ENCODE measurements at places on chromosomes 7 and 10.
A peak's percentile ranks its signal among the peaks of the same experiment; 100 is the strongest.

DNA sequence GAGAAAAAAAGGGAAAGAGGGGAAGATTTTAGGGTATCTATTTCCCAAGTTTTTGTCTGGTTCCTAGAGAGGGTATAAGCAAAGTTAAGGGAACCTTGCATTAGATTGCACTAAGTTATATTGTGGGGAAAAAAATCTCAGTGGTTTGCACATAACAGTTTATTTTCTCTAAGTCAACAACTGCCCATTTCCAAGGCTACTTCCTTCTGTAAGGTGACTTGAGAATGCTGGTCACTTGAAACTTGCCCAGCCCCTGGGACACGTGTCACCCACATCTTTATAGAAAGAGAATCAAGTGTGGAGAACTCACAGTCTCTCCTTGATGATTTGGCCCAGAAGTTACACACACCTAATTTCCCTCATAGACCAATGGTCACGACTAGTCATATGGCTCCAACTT lies 488.6 kb upstream of the PODXL start:
- no peak for DNase-seq

GRCh38 chr7:73865738-73866445 lies 4.9 kb downstream of the TMEM270 start:
- DNase-seq = no peak

- no peak for DNase-seq
Measured at GRCh38 chr7:122535086-122535485, 163.8 kb downstream of the RNF133 start.

DNA sequence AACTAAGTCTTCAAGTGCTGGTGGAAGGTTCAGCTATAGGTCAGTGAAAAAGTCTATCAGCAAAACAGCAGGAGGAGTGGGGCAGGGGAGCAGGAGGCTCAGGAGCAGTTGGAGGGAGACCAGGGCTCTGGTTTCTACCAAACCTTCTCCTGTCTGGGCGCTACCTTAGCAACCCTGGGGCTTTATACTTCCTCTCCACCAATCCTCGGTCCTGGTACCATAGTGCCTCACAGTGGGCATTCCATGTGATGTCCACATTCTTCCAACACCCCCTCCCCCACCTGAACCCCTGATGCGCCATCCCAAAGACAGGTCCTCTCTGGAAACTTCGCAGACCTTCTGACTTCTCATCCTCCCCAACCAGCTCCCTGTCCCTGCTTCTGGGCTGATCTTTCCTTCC lies 25.3 kb upstream of the ACSM6 start:
- no peak for DNase-seq

DNA sequence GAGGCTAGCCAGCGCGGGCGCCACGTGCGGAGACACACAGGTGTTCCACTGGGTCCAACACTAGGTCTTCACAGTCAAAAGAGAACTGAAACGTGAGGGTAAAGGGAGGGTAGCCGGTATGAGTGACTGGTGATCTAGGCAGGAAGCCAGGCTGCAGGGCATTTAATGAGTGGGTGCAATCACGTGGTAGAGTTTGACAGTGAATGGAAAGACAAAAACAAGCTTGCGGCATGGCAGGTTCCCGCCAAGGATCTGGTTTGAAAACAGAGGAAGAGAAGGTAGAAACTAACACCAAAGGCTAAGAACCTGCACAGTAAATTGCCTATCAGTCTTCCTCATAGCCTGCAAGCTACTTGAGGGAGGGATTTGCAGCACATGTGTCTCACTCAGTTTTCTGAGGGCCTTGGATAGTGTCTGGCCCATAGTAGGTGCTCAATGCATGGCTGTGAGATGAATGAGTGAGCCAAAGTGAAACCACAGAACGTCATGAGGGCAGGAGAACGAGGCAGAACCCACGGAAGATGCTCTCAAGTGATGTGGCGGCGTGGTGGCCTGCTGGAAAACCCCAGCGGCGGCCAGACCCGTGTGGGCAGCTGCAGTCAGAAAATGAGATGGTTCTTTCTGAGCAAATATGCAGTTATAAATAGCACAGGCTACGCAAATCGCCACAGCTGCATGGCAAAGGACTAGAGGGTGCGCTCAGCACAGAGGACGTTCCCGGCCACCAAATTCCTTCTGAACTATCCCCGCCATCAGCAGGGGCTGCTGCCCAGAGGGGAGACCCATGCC lies 183.6 kb upstream of the NFE2L3 start:
- DNase-seq = no peak

GRCh38 chr7:54419209-54419608 lies 123.0 kb upstream of the VSTM2A start:
- DNase-seq = no peak

DNA sequence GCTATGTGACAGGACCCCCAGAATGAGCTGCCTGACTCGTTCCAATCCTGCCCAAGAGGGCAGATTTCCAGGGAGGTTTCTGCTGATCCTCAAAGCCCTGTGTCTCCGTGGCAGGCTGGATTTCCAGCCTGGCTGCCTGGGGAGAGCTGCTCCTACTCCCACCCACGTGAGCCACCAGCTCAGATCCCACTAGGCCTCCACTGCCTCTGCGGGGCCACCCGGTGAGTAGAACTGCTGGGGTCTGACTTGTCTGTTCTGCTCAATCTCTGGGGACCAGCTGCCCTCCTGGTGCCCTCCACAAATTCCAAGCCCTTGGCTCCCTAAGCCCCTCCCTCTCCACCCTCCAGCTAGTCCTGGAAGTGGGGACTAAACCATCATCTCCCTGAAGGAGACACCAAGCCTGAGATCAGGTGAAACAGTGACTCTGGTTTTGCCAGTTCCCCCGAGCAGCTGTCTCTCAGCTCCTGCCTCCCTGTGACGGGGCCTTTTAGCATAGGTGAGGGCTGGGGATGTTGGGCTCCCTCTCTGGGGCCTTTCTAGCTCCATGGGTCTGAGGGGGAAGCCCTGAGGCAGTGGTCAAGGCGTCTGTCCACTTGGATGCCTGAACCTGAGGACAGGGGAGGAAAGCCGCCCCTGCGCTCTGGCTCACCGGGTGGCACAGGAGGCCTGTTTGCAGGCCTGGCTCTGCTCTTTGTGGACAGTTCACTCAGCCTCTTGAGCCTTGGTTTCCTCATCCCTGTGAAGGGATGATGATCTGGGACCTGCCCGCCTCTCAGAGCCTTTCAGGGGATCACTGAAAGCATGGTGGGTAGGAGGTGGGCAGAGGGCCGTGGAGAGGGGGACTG lies 5.6 kb downstream of the FAM241B start:
- DNase-seq = no peak

GRCh38 chr10:125373546-125373945 lies 213.2 kb upstream of the CTBP2 start:
- no peak for DNase-seq

GRCh38 chr7:68936471-68937035 lies 661.7 kb upstream of the AUTS2 start:
- DNase-seq = no peak

DNA sequence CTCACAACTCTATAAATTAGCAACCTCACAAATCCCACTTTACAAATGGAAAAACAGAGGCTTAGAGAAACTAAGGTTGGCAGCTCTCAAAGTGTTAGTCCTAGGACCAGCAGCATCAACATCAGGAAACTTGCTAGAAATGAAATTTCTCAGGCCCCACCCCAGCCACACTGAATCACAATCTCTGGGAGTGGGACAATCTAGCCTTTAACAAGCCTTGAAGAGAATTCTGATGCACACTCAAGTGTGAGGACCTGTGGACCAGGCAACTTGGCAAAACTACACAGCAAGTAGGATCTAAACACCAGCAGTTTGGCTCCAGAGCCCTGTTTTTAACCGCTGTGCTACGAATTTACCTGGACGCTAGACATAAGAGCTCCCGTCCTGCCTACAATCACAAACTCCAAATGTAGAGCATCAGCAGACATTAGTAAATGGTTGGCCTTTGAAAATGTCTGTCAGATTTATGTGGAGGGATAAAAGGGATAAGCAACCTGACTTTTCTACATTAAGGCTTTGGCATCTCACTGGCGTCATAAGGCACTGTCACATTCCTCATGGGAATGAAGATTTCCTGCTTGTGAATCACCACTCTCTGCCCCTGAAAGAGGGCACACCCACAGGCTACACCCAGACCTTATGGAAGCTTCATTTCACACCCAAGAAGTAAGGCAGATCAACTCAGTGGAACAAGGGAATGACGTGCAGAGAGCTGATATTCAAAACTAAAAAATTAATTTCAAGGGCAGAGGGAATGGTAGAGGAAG lies 34.5 kb downstream of the PPP1R3C start:
- peak; percentile 60 for DNase-seq

DNA sequence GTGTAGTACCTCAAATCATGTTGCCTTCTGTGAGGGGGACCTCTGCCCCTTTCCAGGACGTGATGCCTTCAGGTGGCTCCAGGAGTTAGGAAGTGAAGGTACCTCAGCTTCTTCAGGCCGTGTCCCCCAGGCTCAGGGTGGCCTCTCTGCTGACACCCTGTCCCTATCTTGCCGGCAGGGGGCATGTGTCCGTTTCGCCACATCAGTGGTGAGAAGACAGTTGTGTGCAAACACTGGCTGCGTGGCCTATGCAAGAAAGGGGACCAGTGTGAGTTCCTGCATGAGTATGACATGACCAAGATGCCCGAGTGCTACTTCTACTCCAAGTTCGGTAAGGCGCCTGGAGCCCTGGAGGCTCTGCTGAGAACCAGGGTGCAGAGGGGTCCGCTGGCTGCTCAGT lies 9.2 kb downstream of the CPSF4 start:
- no peak for DNase-seq

- no peak for DNase-seq
Measured at GRCh38 chr7:500521-501420, 18.9 kb downstream of the PDGFA start.

DNA sequence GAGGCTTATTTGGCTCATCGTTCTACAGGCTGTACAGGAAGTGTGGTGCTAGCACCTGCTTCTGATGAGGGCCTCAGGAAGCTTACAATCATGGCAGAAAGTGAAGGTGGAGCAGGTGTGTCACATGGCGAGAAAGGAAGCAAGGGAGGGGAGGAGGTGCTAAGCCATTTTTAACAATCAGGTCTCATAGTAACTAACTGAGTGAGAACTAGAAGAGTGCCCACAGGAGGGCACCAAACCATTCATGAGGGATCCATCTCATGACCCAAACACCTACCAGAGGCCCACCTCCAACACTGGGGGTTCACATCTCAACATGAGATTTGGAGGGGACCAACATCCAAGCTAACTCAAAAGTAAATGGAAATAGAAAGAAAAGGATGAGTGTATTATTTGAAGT lies 78.1 kb downstream of the CXCL12 start:
- DNase-seq = no peak

DNA sequence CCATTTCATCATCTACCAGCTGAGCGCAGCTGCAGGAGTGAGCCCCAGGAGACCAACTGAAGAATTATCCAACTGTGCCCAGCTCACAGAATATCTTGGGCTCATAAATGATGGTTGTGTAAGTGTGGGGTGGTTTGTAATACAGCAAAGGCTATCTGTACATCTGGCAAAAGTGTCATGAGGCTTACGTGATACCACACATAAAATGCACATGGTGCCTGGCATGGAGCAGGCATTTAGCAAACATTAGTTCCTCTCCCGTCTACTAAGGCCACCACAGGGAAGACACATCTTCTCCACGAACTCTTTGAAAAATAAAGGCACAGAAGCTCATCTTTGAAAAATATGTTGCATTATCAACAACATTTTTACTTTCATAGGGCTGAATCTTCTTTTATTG lies 32.3 kb downstream of the AOAH start:
- no peak for DNase-seq

GRCh38 chr7:14934839-14935238 lies 32.3 kb upstream of the DGKB start:
- DNase-seq = no peak

GRCh38 chr10:34430685-34431084 lies 384.4 kb downstream of the PARD3 start:
- no peak for DNase-seq

- DNase-seq = no peak
Measured at GRCh38 chr10:100148353-100149211, 37.2 kb downstream of the ERLIN1 start.

- no peak for DNase-seq
Measured at GRCh38 chr7:80923211-80923612, 4.4 kb upstream of the SEMA3C start.

DNA sequence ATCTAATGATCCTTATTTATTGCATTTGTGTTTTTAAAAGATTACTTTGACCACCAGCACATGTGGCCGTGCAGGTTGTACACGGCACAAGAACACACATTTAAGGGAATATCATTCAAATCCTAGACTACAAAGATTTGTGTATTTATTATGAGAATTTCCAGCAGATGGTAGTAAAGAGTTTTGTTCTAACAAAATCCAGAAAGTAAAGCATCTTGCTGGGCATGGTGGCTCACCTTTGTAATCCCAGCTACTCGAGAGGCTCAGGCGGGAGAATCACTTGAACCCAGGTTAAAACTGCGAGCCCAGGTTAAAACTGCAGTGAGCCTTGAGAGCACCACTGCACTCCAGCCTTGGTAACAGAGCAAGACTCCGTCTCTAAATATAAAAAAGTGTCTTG lies 31.5 kb downstream of the MACROH2A2 start:
- no peak for DNase-seq

- peak; percentile 50 for DNase-seq
Measured at GRCh38 chr7:140230516-140230860, 53.7 kb upstream of the KDM7A start.

All from COLO829 (cell line).